ENCODE measurements at places on chromosomes 7 and 10. TPM values are rescaled to one million over a fixed set of nuclear protein-coding genes. Genes with fewer than 3 reads are reported as not detected.

- DNase-seq: no peak
These were observed 79.2 kb downstream of the SRPK2 start for GRCh38 chr7:105309235-105310169.

DNA sequence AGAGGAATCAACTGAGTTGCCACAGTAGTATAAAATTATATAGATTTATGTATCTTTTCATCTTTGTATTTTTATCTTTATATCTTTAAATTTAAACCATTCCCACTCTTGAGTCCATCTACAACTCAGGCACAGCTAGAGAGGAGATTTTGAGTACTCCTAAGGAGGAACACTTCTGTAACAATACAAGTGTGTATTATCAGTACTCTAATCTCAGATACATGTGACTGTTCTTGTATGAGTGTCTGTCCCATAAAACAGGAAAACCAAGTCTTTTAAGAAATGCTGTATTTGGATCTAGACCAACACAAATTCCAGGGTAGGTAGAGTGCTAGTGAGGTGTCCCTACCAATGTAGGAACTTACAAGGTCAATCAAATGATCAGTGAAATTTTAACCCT, 1428.0 kb upstream of the LRRTM3 start:
- no peak for DNase-seq

GRCh38 chr7:128304212-128304611, 39.5 kb downstream of the RBM28 start:
- DNase-seq: no peak

GRCh38 chr7:45108863-45109262, 2.6 kb downstream of the TBRG4 start:
- no peak for DNase-seq

GRCh38 chr10:86071758-86072157, 294.8 kb downstream of the GRID1 start:
- DNase-seq: no peak

GRCh38 chr10:3516923-3517255, 268.1 kb downstream of the KLF6 start:
- no peak for DNase-seq

GRCh38 chr7:17526621-17527020, 228.2 kb downstream of the AHR start:
- DNase-seq: no peak

DNA sequence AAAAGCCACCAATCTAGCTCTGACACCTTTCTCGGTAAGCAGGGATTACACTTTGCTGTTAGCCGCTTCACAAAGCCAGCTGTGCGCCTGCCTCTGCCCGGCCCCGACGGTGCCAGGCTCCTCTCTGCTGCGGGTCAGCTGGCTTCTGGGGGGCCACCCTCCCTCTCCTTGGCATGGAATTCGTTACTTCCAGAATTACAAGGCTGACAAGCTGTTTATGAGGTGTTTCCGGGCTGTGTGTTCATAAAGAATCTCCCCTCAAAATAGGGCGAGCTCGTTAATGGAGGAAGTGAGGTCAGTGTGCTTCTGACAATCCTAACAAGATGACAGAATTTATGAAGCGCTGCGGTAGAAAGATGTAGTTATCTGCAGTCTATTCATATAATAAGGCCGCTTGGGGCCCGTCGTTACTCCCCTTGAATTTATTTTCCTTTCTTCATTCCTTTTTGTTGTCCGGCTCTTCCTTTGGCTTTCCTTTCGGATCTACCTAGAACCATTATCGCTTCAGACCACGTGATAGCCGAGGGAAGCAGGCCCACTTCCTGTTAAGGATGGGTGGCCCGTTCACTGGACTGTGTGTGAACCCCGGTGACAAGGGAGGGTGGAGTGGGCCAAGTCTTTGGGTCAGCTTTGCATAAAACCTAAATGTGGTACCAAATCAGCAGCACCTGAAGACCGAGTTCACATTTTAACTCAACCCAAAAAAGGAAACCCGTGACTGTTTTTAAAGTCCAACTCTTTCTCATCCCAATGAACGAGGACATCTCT, 273.0 kb upstream of the YAE1 start:
- no peak for DNase-seq

DNA sequence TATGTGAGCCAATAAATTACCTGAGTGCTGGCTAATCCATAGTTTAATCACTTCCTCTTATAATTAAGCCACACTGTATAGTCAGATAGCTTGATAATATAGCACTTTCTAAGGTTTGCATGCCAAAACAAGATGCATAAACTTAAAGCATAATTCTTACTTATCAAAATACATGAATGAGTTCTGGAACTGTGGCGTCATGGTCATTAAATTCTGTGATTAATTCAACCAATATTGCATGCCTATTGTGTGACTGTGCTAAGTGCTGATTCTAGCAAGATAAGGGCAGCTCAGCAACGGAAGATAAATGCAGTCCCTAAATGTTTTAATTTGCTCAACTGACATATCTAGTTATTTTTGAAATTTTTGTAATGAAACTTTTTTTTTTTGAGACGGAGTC, 29.7 kb downstream of the HOXA1 start:
- no peak for DNase-seq

- no peak for DNase-seq
These were observed 687 bp upstream of the DKK1 start for GRCh38 chr10:52313256-52313932.

- DNase-seq: no peak
These were observed 36.9 kb downstream of the MET start for GRCh38 chr7:116708861-116709260.

- DNase-seq: no peak
These were observed 56.6 kb downstream of the PAPSS2 start for GRCh38 chr10:87716348-87716670.

GRCh38 chr7:137609500-137609899, 237.3 kb downstream of the DGKI start:
- DNase-seq: no peak

DNA sequence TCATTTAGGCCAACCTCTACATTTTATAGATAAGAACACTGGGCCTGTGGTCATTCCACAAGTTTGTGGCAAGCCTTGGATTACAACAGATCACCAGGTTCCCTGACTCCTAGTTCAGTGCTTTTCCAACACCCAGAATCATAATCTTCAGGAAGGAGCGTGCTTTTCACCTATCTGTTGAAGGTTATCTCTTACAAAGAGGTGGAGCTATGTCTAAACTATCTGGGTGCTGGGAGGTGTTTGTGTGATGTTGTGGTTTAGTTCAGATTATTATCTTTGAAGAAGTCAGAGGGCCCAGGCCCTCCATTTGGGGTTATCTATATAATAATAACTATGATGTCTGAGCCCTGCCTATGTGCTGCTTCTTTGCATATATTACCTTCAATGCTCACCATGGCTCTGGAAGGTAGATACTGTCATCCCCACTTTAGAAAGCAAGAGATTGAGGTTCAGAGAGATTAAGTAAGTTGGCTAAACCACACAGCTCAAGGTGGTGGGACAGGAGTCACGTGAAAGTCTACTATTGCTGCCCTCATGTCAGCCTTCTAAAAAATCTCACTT, 24.0 kb downstream of the IL2RA start:
- no peak for DNase-seq

DNA sequence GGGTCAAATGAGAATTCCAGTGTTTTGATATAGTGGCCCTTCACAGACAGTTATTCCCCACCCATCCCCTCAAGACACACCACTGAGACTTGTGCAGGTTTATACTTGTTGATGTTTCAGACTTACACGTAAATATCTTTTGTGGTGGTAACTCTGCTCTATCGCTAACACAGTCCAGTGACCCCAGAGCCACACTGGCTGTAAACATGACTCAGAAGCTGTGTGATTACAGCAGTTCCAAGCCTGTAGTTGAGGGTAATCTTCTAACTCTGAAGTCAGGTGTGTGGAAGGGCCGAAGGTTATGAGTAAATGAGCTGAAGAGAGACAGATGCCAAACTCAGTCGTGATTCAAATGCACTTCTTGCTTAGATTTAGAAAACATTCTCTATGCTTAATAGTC, 19.4 kb downstream of the NOBOX start:
- DNase-seq: no peak

Gene TEX47
- total RNA-seq: not detected

Gene CPEB3
- total RNA-seq: 5.2 TPM

Gene FKBP6
- total RNA-seq: not detected

Gene ERCC6
- total RNA-seq: 21.6 TPM

Gene RFC2
- total RNA-seq: 17.1 TPM

Gene ZNF746
- total RNA-seq: 23.7 TPM

Gene CCDC172
- total RNA-seq: not detected

Gene TMEM254
- 13.3 TPM for total RNA-seq

Gene SPDYE5
- total RNA-seq: not detected

Gene TET1
- total RNA-seq: 6.9 TPM

Gene BAZ1B
- 53.7 TPM for total RNA-seq

All from breast epithelium (tissue), 4 donors.